ENCODE measurements at places on chromosomes 11 and 22.

GRCh38 chr11:7251487-7251835 is 243 bp upstream of the SYT9 start:
- no peak for DNase-seq

DNA sequence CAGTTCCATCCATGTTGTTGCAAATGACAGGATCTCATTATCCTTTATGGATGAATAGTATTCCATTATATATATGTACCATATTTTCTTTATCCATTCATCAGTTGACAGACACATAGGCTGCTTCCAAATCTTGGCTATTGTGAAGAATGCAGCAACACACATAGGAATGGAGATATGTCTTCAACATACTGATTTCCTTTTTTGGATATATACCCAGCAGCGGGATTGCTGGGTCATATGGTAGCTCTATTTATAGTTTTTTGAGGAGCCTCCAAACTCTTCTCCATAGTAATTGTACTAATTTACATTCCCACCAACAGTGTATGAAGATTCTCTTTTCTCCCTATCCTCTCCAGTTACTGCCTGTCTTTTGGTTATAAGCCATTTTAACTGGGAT is 383.9 kb upstream of the CHORDC1 start:
- no peak for DNase-seq

- no peak for DNase-seq
Observed at GRCh38 chr11:134518616-134519389, 106.8 kb upstream of the B3GAT1 start.

DNA sequence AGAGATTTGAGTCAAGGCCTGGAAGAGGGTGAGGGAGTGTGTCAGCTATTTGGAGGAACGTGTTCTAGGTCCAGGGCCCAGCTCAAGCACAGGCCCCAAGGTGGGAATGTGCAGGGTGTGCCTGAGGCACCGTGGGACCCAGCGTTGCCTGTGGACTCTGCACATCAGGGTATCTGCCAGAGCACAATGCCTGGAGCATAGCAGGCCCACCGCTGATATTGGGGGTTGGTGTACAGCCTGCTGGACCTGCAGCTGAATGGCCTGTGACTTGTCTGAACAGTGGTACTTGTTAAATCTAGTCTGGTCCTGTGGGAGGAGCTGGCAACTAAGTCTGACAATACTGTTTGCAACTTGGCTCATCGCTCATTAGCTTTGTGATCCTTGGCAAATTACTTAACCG is 131.7 kb downstream of the GRIK4 start:
- DNase-seq: no peak

DNA sequence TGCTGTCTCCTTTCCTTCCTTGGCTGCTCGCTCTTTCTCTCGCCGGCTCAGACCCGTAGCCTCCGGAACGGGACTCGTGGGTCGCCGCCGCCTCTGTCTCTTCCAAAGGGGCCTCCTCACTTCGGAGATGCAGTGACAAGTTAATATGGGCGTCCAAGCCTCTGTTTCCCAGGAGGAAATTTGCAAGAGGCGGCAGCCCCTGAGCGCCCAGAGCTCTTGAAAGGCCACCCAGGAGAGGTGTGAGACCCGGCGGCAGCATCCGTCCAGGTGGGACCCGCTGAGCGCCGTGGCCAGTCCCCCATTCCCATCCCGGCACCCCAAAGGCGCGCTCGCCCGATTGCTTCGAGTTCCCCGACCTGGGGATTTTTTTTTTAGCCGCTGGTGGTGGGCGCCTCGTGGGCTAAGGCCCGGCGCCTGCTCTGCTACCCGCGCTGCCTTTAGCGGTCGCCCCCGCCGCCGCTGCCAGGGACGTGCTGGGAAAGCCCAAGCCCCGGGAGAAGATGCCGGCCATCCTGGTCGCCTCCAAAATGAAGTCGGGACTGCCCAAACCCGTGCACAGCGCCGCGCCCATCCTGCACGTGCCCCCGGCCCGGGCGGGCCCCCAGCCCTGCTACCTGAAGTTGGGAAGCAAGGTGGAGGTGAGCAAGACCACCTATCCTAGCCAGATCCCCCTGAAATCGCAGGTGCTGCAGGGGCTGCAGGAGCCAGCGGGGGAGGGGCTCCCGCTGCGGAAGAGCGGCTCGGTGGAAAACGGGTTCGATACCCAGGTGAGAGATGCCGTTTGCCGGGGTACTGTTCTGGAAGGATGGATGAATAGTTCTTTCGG is 772 bp downstream of the NAV2 start:
- no peak for DNase-seq

GRCh38 chr11:71329786-71330185 is 77.4 kb upstream of the SHANK2 start:
- DNase-seq: no peak

Data from T-helper 2 cell (primary cell).